ENCODE measurements at places on chromosomes 1 and 21.

- no peak for DNase-seq
Measured at GRCh38 chr1:94463765-94464330, 45.7 kb downstream of the ABCD3 start.

GRCh38 chr1:63024132-63024531 is 240.2 kb downstream of the ATG4C start:
- no peak for DNase-seq

DNA sequence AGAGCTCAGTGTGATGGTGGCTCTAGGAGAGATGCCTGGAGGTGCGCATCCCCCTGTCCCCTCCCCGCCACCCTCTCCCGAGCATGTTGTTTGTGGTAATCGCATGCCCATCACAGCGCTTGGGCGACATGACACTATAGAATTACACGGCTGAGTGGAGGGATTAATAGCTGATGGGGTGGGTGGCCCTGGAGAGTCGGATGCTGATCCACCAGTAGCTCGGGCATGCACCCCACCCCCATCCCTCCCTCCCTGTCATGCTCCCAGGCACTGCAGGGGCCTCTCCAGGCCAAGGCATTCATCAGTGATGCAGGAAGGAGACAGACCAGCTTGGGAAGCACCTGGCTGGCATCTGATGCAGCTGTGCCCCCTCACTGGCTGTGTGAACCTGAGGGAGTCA is 159.0 kb upstream of the IGSF21 start:
- DNase-seq, result no peak

DNA sequence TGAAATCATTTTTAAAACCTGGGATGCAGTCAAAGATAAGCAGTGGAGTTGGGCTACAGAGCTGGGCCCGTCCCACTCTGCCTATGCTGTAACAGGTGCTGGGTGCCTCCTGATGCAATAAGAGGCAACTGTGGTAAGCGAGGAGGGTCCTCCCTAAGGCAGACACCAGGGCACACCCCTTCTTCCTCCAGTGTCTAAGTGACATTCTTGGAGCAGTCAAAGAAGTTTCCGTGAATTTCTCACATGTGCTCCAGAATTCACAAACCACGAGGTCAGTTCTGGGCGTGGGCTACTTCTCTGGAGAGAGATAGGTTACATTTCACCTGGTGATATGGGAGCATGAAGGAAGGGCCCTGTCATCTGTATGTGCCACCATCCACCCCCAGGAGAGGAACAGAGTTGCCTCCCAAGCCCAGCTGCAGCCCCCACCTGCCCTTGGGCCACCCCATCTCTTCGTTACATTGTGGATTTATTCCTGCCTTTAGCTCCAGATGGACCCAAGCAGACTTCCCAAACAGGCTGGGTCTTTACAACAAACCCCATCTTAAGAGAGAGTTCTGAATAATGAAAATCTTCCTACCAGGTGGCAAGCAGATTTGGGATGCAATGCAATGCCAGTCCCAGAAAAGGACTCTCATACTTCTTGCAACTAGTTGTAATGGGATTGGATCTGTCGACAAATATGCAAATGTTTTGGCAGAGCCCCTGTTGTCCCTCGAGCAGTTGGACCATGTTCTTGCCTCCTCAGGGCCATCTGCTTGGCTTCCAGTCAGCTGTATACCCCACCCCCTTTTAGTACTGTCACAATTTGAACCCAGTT is 82.5 kb upstream of the CNTN2 start:
- no peak for DNase-seq

- no peak for DNase-seq
Measured at GRCh38 chr1:5968161-5968736, 24.0 kb downstream of the NPHP4 start.

DNA sequence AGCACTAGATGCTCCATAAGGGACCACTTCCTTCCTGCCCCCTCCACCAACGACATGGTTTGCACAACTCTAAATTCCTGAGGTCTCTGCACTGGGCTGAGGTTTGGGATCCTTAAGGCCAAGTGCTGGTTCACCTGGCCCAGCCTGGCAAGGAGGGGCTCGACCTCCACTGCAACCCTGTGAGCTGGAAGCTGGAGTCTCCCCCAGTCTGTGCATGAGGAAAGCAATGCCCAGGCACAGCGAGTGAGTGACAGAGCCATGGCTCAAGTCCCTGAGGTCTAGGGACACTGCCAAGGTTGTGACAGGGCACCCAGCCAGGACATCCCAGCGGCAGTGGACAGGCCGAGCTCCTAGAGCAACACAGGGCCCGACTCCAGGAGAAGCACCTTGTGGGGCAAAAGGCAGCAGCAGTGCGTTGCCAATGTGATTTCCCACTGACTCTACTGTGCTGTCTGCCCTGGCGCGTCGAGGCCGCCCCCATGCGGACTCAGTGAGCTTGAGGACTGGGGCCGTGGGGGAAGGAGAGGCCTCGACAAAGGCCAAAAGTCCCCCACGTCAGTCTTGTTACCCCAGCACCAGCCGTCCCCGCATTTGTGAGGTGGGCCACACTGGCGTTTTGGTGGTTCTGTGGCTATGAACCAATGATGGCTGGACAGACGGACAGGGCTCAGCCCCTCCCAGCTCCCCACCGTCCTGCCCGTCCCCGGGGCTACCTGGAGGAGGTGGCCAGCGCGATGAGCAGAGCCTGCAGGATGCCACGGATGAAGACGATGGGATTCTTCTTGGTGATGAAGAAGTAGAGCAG is 30.0 kb downstream of the PODN start:
- DNase-seq, result no peak

GRCh38 chr1:28286111-28286510 is 26.8 kb downstream of the SESN2 start:
- no peak for DNase-seq

DNA sequence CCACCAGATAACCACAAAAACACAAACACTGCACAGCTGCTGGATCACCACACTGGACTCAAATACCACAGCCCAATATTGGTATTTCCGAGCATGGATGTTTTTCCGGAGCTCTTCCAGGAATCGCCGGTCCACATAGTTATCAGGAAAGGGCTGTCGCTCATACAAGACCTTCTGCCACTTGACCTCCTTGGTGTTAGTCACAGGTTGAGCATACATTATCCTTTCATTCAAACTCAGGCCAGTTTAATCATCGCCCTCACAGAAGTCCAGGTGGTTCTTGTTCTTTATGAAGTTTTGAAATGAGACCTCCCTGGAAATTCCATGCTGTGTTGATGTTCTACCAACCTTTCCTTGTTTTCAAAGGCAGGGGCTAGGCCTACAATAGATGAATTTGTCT is 1.5 kb downstream of the PIGC start:
- no peak for DNase-seq

DNA sequence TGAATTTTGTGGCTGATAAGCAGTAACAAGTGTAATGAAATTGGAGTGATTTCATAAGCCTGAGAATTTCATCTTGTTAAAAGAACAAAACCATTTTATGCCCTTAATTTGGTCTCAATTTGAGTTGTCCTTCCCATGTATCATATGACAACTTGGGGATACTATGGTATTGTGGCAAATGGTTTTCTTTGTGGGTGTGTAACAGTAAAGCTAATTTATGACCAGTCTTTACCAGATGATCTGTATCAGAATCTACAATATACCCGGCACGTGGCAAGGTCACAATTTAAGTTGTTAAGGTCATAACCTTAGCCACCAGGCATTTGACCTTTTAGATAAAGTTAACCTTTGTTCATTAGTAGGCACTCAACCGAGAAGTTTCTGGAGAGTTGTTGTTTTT is 9.1 kb downstream of the NFIA start:
- DNase-seq, result no peak

- DNase-seq, result no peak
Measured at GRCh38 chr1:53598966-53599365, 139.8 kb downstream of the DMRTB1 start.

DNA sequence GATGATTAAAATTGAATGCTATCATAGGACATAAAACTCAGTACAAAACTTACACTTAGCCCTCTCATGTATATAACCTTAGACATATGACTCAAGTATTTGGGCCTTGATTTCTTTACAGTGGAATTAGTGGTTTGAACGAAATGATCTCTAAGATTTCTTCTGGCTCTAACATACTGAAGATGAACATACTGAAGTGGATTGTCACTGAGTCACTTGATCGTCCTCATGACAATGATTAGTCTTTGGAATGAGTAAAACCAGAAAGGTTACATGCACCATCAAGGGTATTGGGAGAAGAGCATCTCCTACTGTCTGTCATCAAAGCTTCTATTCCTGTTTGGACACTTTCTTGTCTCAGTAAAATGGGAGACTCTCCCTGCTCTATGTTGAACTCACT is 17.4 kb downstream of the FMN2 start:
- no peak for DNase-seq

DNA sequence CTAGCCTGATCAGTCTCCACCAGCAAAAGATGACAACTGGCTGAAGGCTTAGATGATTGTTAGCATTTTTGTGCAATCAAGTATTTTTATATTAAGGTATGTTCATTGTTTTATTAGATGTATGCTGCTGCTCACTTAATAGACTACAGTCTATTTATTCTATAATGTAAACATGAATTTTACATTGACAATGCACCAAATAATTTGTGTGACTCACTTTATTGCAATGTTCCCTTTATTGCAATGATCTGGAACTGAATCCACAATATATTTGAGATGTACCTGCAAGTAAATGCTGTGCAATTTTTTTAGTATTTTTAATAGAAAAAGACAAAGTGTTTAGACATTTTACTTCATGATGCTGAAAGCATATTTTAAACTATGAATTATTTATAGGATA is 896.5 kb downstream of the AMY1C start:
- DNase-seq, result no peak

DNA sequence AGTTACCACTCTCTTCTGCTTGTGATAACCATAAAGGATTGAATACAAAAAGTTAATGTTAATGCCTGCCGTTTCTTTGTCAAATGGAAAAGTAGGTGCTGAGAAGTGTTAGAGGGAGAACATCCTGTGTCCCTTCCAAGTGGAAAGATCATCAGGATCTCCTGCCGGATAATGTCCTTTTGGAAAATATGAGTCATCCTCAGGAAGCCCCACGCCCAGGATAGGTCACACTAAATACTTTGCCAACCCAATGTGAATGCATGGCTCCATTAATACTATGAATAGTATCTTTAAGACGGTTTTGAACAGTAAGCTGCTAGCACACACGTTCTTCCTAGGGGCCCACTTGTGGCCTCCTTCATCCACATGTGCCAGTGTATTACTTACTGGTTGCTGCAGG is 279.5 kb downstream of the ZNF326 start:
- no peak for DNase-seq

Measured in CD8-positive, alpha-beta memory T cell (primary cell).